ENCODE measurements at places on chromosomes 3 and 15.

GRCh38 chr15:70715840-70716485, 47.4 kb downstream of the UACA start:
- no peak for DNase-seq

GRCh38 chr15:101192081-101192480, 59.8 kb downstream of the CHSY1 start:
- DNase-seq, result no peak

DNA sequence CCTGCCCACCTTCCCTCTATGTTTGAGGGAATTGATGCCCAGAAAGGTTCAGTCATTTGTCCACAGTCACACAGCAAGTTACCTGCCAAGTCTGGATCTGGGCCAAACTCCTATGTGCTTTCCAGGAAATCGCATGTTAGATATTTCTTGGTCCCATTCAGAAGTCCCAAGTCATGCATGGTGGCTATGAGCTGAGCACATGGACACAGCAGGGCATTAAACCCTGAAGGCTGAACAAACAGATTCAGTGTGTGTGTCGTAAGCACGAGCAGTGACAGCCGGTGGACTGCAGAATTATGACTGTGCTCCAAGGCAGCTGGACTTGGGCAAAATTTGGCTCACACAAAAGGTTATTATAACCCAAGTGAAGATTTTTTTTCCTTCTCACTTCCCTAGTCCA, 11.4 kb upstream of the SLC6A6 start:
- no peak for DNase-seq

DNA sequence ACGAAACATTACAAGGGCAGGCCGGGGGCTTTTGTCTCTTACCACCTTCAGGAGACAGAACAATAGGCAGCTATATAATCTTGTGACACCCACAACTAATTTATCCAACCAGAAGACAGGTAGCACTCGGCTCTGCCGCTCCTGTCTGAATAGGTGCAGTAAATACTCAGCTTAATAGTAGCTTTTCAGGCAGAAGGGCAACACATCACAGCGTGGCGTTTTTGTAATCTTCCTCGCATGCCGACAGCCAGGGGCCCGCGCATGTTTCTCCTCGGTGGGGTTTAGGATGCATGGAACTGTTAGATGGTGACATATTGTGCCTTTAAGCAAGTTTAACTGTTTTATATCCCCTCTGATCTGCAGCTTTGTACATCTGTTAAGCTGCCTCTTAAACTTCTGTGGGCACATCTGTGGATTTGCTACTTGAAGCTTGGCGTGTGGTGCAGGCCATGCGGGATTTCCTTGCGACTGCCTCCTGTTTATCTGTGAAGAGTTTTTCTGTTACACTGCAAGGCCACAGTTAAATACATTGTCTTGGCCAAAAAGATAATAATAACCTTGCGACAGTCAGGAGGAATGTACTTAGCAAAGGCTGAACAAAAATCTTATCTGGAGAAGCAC, 123.2 kb upstream of the BNIP2 start:
- DNase-seq, result no peak

DNA sequence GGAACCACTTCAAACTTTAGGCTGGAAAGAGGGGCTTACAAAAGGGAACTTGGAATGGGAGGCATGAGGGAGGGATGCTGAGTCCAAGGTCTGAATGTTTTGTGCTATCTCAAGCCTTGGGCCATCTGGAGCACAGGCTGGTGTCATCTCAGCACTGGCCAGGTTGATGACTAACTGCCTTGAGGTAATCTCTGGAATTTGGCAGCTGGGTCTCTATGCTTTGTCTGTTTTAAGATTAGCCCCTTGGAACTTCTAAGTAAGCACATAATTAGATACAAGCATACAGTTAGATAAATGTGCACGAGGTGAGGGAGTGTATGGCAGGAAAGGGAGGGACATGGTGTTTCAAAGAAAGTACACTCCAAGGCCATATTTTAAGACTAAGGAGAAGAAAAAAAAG, 252.4 kb upstream of the CCDC54 start:
- no peak for DNase-seq

GRCh38 chr3:137709011-137709601, 55.0 kb upstream of the SOX14 start:
- DNase-seq, result no peak

DNA sequence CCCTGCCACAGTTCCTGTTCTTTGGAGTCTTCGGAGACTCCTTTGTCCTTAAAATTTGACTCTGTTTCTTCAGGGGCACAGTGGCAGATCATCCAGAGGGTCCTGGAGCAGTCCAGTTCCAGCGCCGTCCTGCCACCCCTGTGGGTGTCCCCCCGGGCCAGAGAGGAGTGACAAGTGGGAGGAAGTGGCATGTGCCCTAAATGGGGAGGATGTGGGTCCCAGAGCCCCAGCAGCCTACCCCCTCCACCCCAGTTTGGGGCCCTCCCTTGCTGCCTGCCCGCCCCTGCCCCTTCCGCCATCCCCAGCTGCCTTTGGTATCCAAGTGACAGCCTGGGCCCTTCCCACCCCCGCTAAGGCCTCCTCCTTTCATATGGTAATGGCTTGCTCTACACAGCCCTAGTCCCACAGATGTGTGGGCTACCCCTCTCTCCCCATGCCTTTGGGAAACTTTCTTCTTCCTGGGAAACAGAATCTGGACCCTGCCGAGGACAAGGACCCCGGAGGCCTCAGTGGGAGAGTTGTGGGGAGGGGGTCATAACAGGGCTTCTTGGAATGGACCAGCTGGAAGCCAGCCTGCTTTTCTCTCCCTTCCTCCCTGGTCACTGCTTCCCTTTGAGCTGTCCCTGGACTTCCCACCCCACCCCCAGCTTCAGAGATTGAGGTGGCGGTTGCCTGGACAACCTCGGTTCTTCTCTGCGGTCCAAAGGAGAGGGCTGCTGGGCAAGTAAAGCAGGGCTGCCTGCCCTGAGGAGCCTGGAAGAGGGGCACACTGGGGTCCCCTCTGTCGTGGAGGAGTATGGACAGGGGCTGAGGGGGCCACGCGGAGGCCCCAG, 43.2 kb downstream of the KLHL25 start:
- DNase-seq, result no peak

DNA sequence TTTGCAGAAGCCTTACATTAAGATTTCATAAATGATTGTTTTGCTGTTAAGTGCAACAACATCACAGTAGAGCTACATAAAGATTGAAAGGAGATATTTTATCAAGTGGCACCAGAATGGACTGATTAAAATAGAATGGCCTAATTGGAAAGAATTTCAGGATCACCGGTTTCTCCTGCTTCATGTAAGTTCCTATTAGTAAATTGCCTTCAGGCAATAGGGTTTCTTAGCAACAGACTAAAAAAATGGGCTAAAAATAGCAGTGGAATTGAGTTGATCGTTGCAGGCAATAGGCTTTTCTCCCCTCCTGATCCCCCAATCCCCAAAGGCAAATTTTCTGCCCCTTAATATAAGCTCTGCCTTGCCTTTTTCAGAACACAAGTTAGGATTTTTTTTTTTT, 917 bp downstream of the LNP1 start:
- DNase-seq, result no peak

- no peak for DNase-seq
Measured at GRCh38 chr3:100641471-100642032, 32.2 kb downstream of the ADGRG7 start.

DNA sequence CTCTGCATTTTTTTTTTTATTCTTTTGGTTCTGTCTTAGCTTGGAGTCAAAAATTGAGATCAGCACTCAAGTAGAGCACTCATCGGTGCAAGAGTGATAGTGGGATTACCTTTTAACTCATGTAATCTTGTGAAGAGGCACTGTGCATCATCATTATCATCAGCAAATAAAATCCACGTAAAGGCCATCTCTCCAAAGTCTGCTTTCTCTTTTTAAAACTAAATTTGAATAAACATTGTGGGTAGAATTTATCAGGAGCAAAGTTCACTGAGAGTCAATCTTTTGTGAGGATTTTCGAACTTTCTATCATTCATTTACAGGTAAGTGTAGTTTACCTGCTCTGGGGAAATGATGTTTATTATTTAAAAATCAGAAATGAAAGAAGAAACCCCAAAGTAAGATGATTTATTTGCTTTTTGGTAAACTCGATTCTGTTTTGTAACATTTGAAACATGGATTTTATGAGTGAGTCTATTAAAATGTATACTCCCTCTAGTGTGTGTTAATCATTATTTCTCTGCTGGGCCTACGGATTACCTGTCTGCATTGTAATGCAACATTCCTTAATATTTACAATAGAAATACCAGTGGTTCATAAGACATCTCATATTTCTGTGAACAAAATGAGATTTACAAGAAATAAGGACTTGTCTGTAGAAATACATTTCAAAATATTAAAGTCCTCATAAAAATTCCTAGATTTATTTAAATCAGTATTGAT, 327.7 kb upstream of the NAALADL2 start:
- no peak for DNase-seq

GRCh38 chr15:74680456-74680855, 15.4 kb downstream of the EDC3 start:
- no peak for DNase-seq

DNA sequence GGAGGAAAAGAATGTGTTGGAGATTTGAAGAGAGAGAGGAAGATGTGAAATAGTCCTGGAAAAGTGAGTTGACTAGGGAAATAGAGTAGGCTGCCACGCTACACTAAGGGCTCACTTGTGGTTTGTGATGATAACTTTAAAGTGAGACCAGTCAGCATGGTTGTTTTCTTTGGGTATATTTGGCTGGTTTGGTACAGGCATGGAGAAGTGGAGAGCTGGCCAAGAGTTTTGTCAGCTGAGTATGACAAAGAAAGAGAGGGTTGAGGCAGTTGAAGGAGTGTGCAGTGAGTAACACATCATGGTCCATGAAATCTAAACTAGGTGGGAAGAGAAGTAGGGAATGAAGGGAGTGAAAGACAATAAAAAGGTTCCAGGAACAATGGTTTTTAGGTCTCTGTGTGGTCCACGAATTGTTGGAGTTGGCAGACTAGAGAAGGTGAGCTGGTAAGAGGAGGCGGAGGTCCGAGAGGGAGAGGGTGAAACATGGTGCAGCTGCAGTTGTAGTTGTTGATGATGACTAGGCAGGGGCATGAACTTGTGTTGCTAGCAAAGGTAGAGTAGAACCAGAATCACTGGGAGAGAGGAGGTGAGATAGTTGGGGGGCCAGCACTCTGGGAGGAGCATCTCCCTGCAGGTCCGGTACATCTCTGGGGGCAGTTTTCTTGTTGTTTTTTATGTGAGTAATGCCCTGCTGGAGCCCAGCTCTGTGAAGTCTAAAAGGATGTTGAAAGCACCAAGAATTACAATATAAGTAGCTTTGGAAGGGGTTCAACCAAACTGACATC, 21.0 kb downstream of the ZNF80 start:
- DNase-seq, result no peak

DNA sequence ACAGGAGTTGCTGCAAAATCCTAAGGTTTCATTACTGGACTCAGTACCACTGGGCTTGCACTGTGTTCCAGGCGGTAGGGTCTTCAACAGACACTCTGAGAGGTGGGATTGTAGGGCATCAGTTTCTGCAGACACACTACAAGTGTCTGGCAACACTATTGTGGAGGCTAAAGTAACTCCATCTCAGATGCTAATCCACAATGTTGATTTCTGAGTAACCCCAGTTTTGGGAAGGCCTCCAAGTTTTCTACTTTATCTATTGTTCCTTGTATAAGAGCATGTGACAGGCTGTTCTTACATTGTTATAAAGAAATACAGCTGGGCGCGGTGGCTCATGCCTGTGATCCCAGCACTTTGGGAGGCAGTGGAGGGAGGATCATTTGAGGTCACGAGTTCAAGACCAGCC, 2.5 kb upstream of the ABHD5 start:
- DNase-seq, result no peak

DNA sequence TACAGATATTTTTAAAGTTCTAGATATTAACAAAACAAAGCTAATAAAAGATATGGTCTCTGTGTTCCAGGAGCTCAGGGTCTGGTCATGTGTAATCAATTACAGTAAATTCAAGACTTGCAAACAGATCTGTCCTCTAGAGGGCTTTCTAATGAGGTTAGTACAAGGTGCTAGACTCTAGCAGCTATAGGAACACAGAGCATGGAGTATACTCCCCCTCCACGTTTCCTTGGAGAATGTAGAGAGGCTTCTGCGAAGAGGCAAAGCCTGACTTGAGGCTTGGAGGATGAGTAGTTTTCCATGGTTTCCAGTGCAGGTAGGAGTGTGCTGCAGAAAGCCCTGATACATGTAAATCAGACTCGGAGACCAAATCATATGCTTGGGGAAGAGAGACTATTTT, 32.7 kb upstream of the DLG1 start:
- no peak for DNase-seq

- no peak for DNase-seq
Measured at GRCh38 chr3:192215-192929, 4.2 kb upstream of the CHL1 start.

- no peak for DNase-seq
Measured at GRCh38 chr3:62445275-62445674, 71.9 kb upstream of the FEZF2 start.

GRCh38 chr15:80982839-80983238, 6.8 kb downstream of the MESD start:
- DNase-seq, result no peak

DNA sequence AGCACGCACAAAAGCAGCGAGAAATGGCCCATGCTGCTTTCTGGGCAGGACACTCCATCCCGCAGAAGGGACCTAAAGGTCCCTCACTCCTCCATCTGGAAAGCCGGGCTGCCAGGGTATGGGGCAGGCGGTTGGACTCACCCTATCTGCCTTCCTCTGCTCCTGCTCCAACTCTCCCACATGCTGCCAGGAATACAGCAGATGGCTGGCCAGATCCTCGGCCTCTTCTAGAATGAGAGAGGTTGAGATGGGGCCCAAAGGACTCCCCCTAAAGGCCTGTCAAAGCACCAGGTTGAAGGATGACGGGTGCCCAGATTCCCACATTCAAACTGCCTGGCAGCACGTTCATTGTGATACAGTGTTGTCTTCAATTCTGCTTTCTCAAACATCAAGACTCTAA, 85.1 kb upstream of the C2CD4B start:
- no peak for DNase-seq

DNA sequence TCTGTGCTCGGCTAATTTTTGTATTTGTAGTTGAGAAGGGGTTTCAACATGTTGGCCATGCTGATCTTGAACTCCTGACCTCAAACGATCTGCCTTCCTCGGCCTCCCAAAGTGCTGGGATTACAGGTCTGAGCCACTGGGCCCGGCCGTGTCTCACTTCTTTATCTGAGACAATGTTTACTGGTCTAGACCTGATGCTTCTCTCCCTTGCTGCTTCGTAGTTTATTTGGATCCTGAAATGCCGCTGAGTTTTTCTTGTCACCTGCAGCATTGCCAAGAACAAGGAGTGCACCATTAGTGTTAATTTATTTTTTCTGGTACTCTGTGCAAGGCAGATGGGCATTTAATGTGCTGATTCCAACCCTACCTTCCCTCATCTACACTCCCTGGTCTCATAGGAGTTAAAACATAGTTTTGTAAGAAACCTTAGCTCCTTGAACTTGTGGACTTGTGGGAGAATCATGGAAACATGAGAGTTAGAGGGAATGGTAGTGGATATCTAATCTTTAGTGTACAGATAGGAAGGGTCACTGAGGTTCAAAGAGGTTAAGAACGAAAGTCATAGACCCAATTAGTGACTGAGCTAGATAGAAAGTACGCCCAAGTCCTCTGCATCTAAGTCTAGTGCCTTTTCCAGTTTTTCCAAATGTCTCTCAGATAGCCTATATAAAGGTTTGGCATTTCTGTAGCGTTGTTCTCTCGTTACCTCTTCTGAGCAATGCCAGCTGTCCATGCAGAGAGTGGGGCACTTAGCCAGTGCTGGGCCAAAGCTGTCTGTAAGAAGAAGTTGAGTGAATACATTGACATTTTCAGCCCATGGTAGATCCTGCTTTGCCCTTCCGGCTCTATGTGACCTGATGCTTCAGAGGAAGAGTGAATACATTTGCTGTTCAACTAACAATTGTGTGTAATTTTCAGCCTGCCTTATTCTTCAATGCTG, 244.1 kb downstream of the LPP start:
- no peak for DNase-seq
